Activated T-helper 9 cell treated with anti-CD3 and anti-CD28 coated beads, Interleukin-2, amount 50 U/mL, for 16 hours (primary cell): ENCODE measurements at places on chromosomes 1 and 21.

DNA sequence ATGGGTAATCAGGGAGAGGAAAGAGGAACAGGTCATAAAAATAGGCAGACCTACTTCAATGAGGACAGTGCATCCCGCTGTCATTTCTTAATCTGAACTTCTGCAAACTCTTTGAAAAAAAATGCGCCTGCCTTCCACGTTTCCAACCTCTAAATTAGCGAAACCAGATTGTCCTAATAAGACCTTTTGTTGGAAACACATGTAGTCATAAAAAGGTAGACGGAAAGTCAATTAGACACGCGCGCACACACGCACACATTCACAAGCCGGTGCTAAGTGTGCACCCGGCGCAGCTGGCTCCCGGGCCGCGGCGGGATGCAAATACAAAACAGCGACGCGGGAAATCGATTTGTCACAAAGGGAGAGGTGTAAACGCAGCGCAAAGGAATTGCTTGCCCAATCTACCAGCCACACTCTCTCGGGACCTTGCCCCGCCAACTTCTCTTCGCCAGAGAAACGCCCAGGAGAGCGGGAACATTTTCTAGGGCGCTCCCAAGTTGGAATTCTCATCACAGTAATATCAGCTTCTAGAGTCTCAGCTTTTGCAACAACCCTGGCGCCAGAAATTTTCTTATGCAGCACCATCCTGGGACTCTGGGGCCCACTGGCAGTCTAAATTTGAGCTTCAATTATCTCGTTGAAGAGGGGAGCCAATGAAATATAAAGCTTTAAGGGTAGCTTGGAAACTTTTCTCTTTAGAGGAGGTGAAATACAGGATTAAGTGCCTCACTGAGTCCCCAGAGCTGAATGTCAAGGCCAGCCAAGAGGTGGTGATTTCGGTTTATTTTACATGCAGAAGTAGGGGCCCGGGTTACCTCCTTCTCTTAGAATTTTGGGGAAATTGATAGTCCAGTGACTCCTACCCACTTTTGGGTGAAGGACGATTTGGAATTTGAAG lies 4.5 kb downstream of the PRRX1 start:
- no peak for DNase-seq

- no peak for DNase-seq
Observed at GRCh38 chr1:226684026-226684425, 55.1 kb downstream of the ITPKB start.

DNA sequence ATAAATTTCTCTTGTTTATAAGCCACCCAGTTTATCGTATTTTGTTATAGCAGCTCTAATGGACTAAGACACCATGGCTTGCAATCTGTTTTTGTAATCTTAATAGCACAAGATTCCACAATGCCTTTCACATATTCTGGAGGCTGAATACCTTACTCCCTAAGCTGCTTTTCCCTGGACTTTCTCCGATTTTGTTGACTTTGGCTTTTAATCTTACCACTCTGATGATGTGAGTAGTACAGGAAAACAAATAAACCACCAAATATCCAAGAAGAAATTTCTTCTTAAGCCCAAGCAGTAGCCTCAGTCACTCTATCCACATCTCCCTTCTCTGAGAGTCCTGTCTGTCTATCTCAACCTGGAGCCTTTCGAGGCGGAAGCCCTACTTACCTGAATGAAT lies 838.6 kb downstream of the LTN1 start:
- DNase-seq, result no peak

DNA sequence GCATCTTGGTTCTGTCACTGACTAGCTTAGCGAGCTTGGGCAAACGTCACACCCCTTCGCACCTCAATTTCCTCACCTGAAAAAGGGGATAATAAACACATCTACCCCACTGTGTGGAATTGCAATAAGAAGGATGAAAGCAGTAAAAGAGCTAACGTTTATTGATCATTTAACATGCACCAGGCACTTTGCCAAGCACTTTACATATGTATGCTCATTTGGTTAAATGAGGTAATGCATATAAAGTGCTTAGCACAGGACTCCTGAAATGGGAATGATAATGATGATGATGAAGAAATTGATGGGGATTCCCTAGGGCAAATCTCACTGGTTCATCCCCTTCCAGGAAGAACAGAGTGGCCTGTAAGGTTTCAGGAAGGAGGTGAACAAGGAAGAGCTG lies 4.8 kb downstream of the NKAIN1 start:
- no peak for DNase-seq

DNA sequence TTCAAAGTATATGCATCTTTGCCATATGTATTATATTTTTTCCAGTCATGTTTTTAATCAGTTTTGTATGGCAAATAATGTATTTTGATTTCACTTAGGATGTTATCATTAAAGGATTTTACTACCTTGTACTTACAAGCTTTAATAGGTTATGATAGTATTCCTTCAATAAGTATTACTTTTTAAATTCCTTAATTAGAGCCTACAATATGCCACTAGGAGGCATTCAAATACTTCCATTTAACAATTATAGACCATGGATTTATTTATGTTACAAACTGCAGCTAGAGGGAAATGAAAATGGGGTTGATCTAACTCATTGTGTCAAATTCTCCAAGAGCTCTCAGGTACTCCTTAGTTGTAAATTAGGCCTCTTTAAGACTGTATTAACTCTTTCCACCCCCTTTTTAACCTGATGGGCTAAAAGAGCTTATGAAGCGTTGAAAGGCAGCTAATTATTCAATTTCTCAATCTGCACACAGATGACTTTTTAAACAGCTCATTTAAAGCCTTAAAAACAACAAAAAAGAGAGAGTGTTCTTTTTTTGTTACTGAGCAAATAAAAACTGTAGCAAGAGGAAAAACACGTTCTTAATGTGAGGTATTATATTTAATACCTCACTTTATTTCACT lies 156.2 kb downstream of the DENND1B start:
- no peak for DNase-seq

DNA sequence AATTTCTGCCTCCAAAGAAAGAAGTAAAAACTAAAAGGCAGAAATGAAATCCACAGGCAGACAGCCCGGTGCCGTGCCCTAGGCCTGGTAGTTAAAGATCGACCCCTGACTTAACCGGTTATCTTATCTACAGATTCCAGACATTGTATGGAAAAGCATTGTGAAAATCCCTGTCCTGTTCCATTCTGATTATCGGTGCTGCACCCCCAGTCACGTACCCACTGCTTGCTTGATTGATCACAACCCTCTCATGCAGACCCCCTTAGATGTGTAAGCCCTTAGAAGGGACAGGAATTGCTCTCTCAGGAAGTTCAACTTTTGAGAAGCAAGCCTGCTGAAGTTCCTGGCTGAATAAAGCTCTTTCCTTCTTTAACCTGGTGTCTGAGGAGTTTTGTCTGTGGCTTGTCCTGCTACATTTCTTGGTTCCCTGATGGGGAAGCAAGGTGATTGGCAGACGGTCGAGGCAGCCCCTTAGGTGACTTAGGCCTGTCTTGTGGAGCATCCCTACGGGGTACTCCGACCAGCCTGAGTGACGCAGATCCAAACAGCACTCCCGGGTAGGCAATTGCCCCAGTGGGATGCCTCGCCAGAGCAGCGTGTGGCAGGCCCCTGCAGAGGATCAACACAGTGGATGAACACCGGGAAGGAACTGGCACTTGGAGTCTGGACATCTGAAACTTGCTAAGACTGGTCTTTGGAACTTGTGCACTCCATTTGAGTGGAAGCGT lies 111.2 kb upstream of the PPM1J start:
- DNase-seq, result no peak

GRCh38 chr1:159835862-159836525 lies 9.3 kb downstream of the SLAMF8 start:
- no peak for DNase-seq

DNA sequence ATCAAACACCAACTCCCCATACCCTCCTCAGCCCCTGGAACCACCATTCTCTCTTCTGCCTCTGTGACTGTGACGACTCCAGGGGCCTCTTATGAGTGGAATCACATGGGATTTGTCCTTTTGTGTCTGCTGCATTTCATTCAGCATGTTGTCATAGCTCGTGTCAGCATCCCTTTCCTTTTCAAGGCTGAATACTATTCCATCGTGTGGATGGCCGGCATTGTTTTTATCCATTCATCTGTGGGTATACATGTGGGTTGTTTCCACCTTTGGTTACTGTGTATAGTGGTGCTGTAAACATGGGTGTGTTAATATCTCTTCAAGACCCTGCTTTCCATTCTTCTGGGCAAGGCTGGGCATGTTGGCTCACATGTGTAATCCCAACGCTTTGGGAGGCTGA lies 17.1 kb upstream of the OBSCN start:
- no peak for DNase-seq

GRCh38 chr21:36690628-36691554 lies 8.0 kb upstream of the SIM2 start:
- DNase-seq, result no peak

GRCh38 chr1:5973771-5974170 lies 18.5 kb downstream of the NPHP4 start:
- no peak for DNase-seq

- no peak for DNase-seq
Observed at GRCh38 chr1:212450331-212450881, 17.7 kb downstream of the NENF start.

DNA sequence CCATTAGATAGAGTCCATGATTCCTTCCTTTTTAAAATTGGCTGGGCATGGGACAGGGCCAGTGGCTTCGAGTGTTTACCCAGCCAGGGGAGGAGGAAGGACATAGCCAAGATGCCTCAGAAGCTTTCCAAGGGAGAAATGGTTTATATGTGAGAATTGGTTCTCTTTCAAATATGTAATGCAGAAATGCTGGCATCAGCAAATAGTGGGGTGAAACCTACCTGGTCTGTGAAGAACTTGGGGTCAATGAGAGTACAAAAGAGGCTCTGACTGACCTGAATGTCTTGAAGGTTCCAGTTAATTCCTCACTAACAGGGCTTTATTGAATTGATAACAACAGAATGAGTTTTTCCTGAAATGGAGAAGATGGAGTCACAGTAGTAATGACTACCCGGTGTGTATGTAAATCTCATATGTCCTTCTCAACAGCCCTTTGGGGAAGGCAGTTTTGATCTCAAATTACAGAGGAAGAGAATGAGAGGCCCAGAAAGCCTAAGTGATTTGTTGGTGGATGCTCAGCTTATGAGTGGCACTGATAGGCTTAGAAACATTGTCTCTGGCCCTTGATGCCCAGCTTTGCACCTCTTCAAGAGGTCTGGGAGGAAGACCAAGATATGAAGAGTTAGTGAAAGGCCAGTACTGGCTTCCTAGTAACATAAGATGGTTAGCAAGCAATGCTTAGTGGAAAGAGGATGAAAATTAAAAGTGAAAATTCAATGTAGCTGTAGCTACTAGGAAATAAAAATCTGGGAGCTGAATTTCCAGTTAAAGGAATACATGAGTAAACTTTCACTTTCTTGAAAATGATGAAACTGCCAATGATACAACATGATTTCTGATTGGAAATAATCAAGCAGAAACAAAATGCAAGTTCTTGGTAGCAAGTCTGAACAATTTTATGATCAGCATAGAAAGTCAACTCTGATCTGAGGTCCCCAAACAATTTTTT lies 2.7 kb downstream of the ATF3 start:
- no peak for DNase-seq
